Frontal cortex (tissue), 4 donors: ENCODE measurements at places on chromosomes 3 and 15. TPM values are rescaled to one million over a fixed set of nuclear protein-coding genes. Genes with fewer than 3 reads are reported as not detected.

DNA sequence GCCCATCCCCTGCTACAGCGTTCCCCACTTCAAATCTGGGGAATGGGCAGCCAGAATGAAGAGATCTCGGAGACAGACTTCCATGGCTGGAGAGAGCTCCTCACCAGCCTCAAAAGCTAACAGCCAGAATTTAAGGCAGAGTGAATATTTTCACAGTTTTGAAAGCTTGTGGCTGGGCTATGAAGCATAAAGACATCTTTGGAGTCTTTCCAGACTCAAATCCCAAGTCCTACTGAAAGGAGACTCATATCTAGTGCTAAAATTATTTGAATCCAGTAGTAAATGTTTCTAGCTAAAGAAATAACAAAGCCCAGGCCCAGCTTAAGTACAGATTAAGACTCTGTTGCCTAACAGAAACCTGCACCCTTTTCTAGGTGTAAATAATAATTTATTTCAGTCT lies 628.4 kb upstream of the ALCAM start:
- DNase-seq = no peak

P3H2 gene
- 2.4 TPM for total RNA-seq

GRCh38 chr15:67219288-67219687 lies 35.2 kb downstream of the AAGAB start:
- DNase-seq = no peak

- no peak for DNase-seq
Measured at GRCh38 chr15:90729261-90729660, 12.1 kb downstream of the BLM start.

SLC2A2 gene
- total RNA-seq = not detected

DNA sequence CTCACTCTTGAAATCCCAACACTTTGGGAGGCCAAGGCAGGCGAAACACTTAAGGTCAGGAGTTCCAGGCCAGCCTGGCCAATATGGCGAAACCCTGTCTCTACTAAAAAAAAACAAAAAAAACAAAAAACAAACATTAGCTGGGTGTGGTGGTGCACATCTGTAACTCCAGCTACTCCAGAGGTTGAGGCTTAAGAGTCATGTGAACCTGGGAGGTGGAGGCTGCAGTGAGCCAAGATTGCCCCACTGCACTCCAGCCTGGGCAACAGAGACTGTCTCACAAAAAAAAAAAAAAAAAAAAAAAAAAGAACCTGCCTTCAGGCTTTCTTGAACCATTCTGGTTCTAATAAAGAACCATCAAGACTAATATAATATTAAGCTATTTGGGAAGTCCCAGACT lies 16.5 kb downstream of the ARPP19 start:
- no peak for DNase-seq
